ENCODE measurements at places on chromosomes 5 and 9.

DNA sequence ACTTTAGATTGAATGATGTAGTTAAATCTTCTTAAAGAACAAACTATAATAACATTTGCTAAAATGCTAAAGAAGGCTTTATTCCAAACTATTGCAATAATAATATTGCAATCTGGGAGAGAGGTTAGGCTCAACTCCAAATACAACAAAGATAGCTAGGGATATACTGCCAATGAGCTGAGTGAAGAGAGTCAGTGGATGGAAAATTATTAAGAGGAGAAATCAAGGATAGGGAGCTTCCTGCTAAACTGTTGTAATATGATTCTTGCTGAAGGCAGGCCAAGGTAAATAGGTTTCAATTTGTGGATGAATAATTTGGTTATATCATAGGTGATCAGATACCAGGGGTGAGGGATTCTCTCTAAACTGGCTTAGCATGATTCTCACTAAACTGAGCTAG is 1651.5 kb downstream of the EFNA5 start:
- DNase-seq = no peak

DNA sequence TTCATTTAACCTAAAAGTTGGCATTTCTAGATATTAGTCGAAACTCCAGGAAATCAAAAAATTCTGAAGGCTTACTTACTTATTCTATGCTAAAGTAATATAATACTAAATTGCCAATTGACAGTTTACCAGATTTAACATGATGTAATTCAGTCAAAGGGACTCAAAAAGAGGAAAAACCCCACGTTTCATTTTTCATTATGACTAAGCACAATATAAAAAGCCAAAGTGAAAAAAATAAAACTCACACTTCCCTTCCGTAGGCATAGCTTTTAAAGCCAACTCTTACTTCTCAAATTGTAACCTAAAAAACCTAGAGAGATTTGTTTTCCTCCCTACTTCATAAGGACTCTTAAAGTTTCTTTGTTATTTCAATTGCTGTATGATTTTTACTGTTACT is 146.6 kb downstream of the RAPGEF6 start:
- no peak for DNase-seq

GRCh38 chr5:173765661-173766060 is 122.5 kb upstream of the CPEB4 start:
- no peak for DNase-seq

DNA sequence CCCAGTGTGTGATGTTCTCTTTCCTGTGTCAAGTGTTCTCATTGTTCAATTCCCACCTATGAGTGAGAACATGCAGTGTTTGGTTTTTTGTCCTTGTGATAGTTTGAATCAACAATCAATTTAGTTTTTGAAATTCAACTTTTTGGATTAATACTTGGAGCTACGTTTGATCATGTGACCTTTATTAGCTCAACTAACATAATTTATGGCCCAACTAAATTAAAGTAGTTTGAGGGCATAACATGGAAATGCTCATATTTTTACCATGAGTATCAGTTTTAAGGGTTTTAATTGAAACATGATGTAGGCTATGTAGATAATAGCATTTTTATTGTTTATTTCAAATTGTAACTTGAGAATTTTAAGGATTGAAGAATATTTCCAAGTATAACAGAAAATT is 168.0 kb downstream of the CCDC171 start:
- DNase-seq = no peak
